CD14-positive monocyte (primary cell): ENCODE measurements at places on chromosomes 7 and 10.

GRCh38 chr10:59753267-59753666 lies at the start of gene MRLN:
TSS of gene MRLN (minus strand) at chr10:59753455.
- no peak for DNase-seq

DNA sequence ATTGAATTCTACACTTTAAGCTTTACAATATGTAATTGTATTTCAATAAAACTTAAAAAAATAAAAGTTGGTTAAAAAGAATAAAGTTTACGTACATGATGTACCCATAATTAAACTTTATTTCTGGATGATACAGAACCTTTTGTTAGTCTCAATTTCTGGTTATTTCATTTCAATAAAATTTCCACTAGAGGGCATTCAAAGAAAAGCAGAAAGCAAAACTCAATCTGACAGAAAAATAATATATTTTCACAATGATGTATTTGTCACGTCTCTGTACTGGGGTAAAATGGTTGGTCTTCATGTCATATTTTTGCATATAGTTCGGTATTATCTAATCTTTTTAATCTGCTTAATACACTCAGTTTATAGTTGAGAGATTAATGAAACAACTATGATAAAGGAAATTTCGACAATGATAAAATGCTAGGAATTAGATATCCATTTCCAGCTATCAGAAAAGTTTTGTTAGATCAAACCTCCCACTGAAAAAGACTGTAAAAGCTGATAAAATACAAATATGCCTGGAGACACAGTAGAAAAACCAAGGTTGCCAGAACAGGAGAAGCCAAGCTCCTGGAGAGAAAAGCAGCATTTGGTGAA lies 27.4 kb downstream of the ASZ1 start:
- DNase-seq = no peak

- DNase-seq = no peak
These were observed 8.1 kb downstream of the AOC1 start for GRCh38 chr7:150860291-150860977.

DNA sequence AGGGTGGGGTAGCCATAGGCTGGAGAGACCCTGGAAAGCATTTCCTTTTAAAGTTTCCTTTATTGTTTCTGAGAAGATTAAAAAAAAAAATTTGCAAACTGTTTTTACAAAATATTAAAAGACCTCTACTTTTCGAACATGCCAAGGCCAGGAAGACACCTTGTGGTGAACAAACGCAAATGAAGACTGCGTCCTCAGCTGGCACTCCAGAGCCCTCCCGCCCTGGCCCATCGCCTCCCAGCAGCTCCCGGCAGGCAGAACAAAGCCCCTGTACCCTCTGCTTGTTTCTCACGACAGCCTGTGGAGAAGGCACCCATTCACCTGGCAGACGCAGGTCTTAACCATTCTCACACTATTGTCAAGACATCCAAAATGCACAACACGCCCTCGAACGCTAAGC lies 56.4 kb downstream of the ESYT2 start:
- DNase-seq = no peak

DNA sequence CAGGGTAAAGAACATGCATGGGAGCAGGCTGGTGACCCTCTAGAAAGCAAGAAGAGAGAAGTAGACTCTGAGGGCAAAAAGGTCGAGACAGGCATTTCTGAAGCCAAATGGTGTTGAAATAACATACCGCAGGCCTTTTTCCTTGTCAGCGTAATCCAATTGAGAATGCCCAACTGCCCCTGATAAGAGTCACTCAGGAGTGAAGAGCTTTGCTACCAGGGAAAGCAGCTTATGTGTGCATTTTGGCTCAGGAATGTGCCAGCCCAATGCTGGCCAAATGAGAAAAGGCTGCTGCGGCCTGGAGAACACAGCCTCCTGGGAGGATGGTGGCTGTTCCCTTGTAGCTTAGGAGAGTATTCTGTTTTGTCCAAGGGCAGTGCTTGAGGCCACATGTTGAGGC lies 61.4 kb upstream of the NFKB2 start:
- no peak for DNase-seq

DNA sequence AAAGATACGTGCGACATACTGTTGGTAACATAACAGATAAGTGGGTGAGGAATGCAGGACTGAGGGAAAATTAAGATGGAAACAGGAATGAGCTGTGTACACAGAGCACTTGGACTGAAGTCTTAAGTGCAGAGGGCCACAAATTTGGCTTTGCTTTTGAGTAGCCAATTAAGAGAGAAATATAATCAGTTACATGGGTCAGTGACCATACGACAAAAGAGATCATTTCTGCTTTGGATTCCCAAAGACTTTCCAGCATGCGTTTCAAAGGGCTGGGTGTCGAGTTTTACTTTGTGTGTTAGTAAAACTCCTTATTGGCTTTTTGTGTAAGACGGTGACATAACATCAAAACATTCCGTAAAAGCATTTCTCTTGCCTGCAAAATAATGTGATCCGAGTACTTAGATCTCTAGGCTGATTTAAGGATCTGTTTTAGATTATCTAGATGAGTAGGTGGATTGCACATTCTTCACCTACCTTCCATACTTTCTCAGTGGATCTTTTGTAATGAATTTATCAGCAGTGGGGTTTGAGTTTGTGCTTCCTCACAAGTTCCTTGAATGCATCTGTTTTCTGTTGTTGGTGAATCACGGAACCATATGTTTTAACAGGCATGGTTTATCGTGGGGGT lies 7.5 kb downstream of the RABGEF1 start:
- no peak for DNase-seq

GRCh38 chr10:86163522-86164173 lies 202.9 kb downstream of the GRID1 start:
- no peak for DNase-seq

GRCh38 chr10:59177031-59177797 lies 771 bp downstream of the PHYHIPL start:
- no peak for DNase-seq

DNA sequence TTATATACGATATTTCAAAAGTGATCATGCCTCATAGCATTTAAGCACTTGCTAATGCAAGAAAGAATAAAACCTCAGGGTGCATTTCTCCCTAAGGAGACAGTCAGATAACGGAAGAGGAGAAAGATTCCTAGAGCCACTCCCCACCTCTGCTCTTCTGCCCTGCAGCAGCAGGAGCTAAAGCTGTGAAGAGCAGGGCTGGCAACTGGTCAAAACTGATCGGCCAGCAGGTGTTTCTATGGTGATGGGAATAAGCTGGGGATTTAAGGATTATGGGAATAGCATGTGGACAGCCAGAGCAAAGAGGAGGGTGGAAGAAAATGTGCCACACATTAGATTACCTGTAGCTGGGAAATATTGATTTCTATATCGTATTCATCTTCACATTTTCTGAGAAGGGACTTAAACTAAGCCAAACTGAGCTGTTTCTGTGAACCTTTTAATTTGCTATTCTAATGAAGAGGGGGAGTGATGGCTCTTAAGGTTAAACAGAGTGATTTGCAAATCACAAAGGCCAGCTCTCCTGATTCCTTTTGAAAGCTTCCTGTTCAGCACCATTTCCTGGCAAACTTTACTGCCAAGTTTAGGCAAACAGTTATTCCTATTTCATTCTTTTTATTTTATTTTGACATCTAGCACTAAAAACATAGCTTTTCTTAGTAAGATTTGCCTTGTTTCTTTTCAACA lies 268.9 kb upstream of the PFKP start:
- DNase-seq = no peak

DNA sequence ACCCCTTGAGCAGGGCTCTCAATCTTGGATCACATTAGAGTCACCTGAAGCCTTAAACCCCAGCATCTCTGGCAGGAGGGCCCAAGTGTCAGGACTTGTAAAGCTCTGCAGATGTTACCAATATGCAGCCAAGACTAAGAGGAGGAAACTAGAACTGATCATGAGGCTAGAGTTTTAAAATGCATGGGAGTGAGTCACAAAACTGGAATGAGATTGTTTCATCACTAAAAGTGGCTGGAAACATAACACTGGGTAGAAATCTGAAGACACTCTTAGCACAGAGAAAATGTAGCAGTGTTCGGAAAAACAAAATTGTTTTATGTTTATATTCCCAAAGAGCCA lies 63.3 kb upstream of the GHITM start:
- no peak for DNase-seq

- DNase-seq = peak; percentile 54
These were observed 11.5 kb downstream of the PMS2 start for GRCh38 chr7:5997210-5997808.

GRCh38 chr10:33412241-33412640 lies 77.8 kb upstream of the NRP1 start:
- DNase-seq = no peak

- peak; percentile 61 for DNase-seq
These were observed 58.7 kb downstream of the INPP5F start for GRCh38 chr10:119784340-119785067.

DNA sequence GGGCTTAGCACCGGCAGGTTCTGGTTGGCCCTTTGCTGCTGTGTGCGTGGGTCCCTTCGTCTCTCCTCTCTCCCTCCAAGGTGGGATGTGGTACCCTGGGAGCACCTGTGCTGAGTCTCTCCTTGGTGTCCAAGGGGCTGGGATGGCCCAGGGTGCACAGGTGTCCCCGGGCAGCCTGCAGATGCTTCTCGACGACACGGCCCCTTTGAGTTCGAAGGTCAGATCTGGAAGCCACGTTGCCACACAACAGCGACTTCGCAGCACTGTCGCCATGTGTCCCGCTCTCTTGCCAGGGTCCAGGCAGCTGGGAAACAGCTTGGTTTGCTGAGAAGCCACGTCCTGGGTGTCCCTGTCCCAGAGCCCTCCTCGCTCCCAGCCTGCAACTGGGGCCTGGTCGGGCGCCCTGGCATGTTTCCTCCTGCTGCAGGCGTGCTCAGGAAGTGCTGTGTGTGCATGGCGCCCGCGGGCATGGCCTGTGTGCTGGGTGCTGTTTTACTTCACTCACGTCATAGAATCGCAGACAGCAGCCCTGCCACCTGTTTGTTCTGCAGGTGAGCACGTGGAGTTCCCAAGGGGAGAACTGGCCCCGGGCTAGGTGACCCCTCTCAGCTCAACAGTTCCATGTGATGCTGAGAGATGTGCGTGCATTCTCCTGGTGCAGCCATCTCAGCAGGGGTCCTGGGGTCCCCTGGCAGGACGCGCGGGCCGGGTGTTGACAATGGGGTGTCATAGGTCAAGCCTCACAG lies 70.9 kb downstream of the DNAJB6 start:
- DNase-seq = no peak

DNA sequence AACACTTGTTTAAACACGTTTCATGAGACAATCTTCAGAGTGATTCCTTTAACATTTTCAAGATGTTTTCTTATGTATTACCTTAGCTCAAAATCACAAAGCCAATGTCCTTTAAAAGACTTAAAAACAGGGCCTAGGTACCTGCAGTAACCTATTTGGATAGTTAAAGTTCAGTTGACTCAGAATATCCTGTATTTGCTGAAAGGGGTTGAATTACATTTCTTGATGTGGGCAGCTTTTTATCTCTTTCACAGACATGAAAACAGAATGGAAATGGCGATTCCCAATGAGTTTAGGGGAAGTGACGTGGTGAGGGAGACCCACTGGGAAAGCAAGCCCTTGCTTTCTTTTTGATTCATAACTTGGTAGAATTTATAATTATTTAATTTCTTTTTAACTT lies 324.4 kb upstream of the AOAH start:
- DNase-seq = no peak

DNA sequence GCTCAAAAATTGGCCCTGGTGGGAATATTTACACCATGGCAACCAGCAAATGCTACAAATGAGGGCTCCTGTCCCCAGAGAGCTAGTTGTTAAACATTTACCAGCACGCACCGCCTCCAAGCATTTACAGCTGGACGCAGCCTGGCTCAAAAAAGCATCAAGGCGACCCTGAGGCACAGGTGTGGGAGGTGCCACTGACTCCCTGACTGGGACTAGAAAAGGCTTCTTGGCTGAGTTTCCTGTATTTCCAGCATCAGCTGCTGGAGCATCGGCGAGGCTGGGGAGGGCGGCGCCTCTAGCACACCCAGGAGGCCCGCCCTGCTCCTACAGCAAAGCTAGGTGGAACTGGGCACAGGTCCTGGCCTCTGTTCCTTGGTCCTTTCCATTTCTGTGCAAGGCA lies 43.5 kb upstream of the ZRANB1 start:
- DNase-seq = no peak

- no peak for DNase-seq
These were observed 266.6 kb downstream of the POLR1F start for GRCh38 chr7:19442016-19442785.

GRCh38 chr10:13349463-13350274 lies 1.6 kb upstream of the SEPHS1 start:
- peak; percentile 24 for DNase-seq

DNA sequence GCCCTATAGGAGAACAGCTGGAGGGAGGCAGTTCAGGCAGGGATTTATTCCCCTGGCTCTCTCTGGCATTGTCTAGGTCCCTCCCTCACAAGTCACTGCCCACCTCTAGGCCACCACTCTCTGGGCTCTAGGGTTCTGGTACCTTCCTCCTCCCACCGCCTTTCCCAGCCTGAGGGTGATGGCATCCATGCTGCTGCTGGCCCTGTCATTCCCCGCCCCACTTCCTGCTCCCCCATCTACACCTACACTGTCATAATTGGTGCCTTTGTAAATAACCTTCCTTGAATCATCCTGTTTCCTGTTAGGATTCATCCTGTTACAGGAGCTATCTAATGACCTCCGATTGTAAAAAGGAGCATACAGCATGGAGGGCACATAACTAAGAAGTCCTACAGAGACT lies 303.3 kb upstream of the COBL start:
- DNase-seq = no peak

DNA sequence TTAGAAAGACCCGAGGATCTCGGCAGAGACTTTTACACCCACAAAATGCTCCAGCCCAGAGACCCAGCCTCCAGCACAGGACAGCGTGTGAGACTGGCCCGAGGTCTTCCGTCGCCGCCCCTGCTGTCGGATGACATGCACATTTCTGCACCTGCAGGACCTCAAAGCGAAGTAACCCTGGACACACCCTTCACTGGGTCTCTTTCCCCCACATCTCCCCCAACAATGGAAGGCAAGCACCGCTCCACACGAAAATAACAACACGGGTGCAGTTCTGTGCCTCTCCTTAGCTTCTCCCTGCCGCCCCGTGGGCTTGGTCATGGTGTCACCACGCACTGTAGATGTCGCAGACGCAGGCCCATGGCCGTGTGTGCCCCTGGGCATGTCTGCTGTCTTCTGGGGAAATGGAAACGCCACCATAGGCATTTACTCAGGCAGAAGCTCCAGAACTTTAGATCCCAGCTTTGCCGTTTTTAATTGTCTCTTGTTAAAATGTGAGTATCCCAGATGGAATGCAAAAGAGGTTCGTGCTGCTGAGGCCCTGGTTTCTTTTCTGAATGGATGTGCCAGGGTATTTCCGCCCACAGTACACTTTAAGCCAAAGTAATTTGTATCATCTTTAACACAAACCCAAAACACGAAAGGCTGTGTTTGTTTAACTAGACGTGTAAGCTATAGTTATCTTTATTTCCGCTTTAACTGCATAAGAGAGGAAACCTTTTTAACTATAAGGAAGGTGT lies 237.9 kb downstream of the MGMT start:
- DNase-seq = no peak

DNA sequence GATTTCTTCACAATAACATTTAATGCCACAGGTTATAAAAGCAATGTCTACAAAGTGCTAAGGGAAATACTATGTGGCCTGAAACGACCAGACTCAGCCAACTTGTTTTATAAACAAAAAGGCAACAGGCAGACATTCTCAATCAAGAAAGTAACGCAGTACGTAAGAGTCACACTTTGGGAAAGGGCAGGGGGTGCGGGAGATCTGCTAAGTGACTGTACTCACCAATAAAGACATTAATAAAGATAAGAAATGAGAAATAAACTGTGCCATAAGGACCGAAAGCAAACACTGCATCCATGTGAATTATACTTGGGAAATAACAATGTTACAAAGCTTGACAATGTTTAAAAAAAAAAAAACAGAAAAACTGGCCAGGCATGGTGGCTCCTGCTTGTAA lies 25.5 kb downstream of the NSUN6 start:
- no peak for DNase-seq
